Activated naive CD4-positive, alpha-beta T cell treated with anti-CD3 and anti-CD28 coated beads for 36 hours (primary cell): ENCODE measurements at places on chromosomes 7 and 10.

DNA sequence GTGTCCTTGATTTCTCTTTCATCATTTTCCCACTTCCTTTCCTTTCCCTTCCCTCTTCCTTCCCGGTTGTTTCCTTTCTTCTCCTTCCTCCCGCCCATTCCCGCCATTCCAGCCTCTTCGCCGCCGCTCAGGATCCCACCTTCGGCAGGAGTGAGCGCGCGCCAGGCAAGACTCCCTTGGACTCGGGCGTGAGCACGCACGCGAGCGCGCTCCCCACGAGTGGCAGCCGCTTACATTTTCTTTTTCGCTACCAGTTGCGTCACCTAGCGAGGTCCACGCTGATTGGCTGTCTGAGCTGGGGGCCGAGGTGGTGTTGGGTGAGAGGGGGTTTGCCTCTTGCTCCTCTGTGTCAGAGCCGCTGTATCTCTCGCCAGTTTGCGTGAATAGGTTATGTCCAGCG lies 11.8 kb downstream of the ZAN start:
- peak; percentile 56 for DNase-seq

GRCh38 chr10:115706026-115706425 lies 567.0 kb downstream of the GFRA1 start:
- DNase-seq: no peak

GRCh38 chr7:2001601-2002442 lies 230.9 kb downstream of the MAD1L1 start:
- DNase-seq: no peak

DNA sequence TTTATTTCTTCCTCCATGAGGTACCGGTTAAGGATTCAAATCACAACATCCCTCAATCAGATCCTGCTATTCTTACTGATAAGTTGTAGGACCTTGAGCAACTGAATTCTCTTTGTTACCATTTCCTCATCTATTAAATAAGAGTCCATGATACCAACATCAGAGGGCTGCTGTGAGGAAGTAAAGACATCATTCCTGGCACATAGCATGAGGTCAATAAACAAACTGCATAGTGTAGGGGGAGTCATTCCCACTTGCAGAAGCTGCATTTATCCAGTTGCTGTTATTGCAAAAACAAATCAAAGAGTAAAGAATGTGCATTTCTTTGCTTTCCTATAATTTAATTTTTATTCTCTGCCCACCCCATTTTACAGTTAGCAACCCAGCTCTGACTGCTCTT lies 36.8 kb downstream of the LDB3 start:
- DNase-seq: no peak

GRCh38 chr10:22333167-22333974 lies 11.9 kb upstream of the SPAG6 start:
- DNase-seq: no peak

DNA sequence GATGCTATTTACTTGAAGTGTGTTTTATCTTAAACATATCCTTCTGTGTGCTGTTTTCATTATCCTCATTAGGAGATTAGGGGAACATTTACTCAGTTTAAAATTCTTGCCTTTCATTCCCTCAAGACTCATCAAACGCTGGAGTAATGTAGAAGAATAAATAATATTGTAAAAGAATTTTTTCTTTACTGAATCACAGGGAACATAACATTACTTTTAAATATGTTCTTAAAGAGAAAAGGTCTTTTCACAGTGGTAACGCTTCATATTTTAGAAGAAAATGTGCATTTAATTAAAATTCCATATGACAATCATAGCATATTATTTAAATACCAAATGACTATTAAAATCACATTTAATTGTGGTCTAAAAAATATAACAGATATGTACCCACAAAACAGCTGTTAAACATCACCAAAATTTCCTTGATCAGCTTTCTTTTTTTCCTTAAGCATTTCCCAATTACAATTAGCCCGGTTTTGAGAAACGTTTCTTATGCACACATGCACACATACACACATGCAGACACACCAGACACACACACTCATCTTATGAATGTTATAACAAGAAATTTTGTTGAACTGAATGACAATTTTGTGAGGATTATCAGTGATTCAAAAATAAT lies 102.0 kb upstream of the GLI3 start:
- DNase-seq: no peak

DNA sequence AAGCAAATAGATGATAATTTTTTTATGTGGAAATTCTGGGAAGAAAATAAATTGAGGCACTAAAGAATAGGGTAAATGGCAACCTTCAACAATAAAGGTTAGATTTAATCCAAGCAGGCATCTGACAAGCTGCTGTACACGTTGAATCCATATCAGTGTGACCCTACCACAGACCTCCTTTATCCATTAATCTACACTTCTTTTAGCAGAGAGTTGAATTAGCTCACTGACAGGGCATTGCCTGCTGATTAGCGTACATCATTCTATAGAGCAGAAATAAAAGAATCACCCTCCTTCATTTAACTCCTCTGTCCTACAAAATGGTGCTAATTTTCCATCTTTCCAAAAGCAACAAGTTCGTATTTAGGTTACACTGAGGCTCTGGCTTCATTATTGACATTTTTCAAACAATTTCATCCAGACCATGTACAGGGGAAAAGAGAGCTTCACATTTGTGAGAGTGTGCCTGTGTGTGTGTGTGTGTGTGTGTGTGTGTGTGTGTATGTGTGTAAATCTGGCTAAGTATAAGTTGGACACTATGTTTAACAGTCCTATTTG lies 356.0 kb downstream of the TFEC start:
- DNase-seq: no peak

DNA sequence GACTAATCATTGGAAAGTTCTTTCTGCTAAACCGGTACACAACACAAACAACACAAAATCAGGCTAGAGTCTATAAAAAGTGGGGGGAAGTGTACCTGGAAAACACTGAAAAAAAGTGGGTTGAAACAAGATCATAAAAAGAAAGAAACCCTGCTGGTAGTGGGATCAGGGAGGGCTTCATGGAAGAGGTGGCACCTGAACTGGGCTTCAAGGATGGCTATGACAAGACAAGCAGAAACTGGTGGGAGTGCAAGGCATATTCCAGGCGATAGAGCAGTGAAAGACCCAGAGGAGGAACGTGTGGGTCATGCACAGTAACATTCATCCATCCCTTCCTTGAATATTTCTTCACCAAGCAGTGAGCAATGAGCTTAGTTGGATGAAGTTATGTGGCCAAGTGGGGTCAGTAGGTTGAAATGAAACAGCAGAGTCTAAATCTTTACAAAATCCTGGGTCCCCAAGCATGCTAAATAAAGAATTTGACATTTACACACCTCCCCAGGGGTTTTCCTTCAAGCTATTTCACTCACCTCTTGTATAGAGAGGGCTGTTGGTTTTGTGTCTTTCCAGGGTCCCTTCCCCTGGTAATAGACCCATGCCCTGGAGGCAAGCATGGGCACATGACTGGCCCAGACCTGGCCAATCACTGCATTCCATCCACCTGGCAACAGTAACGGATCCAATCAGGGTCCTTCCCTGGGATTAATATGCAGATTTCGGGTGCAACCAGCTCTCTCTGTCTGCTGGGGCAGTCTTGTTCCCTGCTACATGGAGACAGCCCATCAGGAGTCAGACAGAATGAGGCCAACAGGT lies 38.2 kb downstream of the SPOCK2 start:
- no peak for DNase-seq

- DNase-seq: no peak
Observed at GRCh38 chr7:128166603-128167041, 74.5 kb upstream of the LEP start.

GRCh38 chr7:111147708-111148533 lies 57.0 kb downstream of the LRRN3 start:
- DNase-seq: no peak

DNA sequence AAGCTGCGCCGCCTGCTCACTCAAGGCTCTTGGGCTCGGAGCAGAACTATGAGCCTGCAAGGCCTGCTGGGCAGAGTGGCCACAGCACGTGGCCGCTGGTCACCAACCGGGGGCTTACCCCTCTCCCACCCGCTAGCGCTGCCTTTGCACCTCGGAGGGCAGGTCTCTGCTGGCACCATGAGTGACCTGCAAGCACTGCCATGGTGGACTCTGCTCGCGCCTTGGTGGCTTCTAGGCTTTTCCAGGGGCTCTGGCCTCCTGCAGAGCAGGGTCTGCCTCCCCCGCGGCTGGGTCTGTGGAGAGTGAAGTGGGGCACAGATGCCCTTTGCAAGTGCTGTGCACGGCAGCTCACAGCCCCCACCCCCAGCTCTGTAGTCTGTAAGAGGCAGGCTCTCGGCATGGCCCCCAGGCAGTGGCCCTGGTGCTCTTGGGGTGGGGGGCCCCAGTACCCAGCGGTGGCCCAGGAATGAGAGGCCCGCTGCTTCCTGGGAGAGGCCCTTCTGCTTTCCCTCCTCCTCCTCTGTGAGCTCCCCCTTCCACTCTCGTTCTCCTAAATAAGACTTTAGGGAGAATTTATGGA lies 119.6 kb downstream of the INPP5A start:
- DNase-seq: no peak

DNA sequence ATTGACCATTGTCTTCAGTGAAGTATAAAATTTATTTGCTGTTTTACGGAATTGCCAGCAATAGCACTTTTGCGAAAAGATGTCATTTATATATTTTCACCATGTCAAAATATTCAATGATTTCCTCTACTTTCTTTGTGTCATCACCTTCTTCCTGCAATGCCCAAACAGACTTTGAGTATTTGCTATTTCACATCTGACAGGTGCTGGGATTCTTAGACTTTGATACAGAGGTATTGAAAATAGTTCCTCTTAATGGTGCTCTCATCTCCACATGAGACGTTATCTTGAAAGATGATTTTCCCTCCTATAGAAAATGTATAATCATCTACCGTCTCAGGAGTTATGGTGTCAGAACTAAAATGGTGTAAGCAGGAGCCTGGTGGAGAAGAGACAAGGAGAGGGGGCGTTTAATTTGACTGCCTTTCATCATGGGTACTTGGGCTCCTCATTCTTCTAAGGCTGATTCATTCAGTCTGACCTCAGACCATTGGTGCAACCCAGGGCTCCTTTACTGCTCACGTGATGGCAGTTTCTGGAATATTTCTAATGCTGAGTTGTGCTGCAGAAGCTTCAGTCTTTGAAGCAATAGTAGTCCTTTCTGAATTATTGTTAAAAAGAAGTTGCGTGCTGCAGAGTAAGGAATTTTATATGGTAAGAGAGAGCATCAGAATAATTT lies 404.6 kb downstream of the PHTF2 start:
- no peak for DNase-seq

GRCh38 chr10:114577133-114577532 lies 80.9 kb downstream of the ABLIM1 start:
- DNase-seq: no peak

DNA sequence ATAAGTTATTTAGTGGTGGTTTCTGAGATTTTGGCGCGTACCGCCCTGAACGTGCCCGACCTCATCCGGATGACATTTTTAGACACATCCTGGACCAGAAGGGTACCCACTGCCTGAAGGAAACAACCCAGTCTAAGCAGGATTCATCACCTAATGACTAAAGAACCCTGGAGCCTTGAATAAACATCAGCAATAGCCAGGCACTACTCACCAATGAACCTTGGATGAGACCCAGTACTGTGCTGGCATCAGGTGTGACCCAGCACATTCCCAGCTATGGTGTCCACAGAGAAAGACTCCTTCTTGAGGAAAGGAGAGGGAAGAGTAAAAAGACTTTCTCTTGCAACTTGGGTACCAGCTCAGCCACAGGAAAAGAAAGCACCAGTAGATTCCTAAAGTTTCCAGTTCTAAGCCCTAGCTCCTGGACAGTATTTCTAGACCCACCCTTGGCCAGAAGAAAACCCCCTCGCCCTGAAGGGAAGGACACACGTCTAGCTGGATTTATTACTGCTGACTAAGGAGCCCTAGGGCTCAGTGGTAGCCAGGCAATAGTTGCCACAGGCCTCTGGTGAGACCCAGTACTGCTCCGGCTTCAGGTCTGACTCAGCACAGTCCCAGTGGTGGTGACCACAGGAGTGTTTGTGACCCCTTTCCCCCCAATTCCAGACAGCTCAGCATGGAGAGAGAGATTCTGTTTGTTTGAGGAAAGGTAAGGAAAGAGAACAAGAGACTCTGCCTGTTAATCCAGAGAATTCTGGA lies 32.5 kb downstream of the ZNF277 start:
- no peak for DNase-seq

GRCh38 chr10:56715262-56715661 lies 354.2 kb upstream of the ZWINT start:
- DNase-seq: no peak
